ENCODE measurements at places on chromosomes 7 and 10.

GRCh38 chr10:5876181-5876768 lies 13.4 kb downstream of the ANKRD16 start:
- DNase-seq = no peak
- H3K36me3 ChIP-seq = peaks cover 20% of the 10 kb centered on the region
- no peaks in the 10 kb centered on the region for H3K27me3 ChIP-seq
- peak overlapping the region; percentile 37 for H3K27ac ChIP-seq
- peaks cover 4% of the 10 kb centered on the region for H3K4me1 ChIP-seq

GRCh38 chr7:134907639-134908038 lies 78.7 kb upstream of the AGBL3 start:
- DNase-seq = no peak
- no peaks in the 10 kb centered on the region for H3K27me3 ChIP-seq
- peaks cover 27% of the 10 kb centered on the region for H3K4me1 ChIP-seq
- no peak overlapping the region for H3K4me3 ChIP-seq
- H3K27ac ChIP-seq = no peak overlapping the region
- peaks cover 2% of the 10 kb centered on the region for H3K36me3 ChIP-seq

- H3K36me3 ChIP-seq = no peaks in the 10 kb centered on the region
- DNase-seq = no peak
- no peaks in the 10 kb centered on the region for H3K27me3 ChIP-seq
- no peak overlapping the region for H3K4me3 ChIP-seq
Measured at GRCh38 chr10:108597031-108597430, 1326.3 kb downstream of the XPNPEP1 start.

DNA sequence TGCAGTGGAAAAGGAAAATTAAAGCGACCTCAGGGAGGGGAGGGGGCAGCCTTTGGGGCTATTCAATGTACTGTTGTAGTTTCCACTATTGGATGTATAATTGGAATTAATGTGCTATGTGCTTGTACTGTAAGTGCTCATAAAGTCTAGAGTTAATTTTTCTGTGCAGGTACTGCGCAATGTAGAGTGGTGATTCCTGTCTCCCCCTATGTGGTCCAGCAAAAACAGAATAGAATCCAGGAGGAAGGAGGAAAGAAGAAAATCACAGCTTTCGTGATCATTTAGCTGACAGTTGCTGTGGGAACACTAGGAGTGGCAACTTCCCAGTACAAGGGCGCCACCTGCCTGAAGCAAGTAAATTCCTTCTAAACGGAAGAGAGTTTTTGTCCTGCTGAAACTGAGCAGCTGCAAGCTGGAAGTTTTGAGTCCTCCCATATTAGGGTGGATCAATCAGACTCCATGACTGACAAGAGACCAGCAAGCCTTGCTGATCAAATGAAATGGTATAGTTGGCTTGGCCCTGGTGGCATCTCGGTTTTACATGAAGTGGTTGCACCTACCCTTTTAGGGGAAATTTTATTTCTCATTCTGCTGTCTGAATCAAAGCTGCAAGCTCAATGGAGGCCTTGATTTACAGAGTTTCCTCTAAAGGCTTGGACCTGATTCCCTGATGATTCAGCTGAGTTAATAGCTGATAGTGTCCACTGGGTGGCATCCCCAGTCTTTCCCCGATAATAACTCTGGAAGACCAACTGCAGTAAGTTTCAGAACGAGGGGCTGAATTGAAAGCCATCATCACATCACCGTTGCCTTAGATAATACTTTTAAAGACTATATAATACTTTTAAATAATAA lies 299.8 kb downstream of the HGF start:
- no peaks in the 10 kb centered on the region for H3K27me3 ChIP-seq
- peak overlapping the region; percentile 4 for H3K27ac ChIP-seq
- DNase-seq = peak; percentile 52
- peaks cover 18% of the 10 kb centered on the region for H3K4me1 ChIP-seq

DNA sequence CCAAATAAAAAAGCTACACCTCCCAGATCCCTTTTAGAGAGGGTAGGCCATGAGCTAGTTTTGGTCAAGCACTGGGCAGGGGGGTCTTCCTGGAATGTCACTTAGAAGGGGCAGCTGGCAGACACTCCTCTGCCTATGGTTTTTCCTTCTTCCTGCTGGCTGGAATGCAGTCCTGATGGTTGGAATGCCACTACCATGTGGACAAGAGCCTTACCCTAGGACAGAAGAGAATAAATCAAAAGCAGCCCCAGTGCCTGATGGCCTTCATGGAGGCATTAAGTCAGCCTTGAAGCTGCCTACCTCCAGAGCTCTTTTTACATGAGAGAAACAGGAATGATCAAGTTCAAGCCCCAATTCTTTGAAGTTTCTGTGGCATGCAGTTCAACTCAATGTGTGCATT lies 43.5 kb upstream of the SORBS1 start:
- DNase-seq = no peak
- no peak overlapping the region for H3K4me3 ChIP-seq
- H3K36me3 ChIP-seq = peaks cover 22% of the 10 kb centered on the region
- H3K4me1 ChIP-seq = no peaks in the 10 kb centered on the region

- peaks cover 15% of the 10 kb centered on the region for H3K36me3 ChIP-seq
- H3K4me3 ChIP-seq = no peak overlapping the region
- H3K27ac ChIP-seq = peak overlapping the region; percentile 47
- peaks cover 15% of the 10 kb centered on the region for H3K4me1 ChIP-seq
- no peaks in the 10 kb centered on the region for H3K27me3 ChIP-seq
Measured at GRCh38 chr7:37193087-37193774, 255.4 kb downstream of the ELMO1 start.

DNA sequence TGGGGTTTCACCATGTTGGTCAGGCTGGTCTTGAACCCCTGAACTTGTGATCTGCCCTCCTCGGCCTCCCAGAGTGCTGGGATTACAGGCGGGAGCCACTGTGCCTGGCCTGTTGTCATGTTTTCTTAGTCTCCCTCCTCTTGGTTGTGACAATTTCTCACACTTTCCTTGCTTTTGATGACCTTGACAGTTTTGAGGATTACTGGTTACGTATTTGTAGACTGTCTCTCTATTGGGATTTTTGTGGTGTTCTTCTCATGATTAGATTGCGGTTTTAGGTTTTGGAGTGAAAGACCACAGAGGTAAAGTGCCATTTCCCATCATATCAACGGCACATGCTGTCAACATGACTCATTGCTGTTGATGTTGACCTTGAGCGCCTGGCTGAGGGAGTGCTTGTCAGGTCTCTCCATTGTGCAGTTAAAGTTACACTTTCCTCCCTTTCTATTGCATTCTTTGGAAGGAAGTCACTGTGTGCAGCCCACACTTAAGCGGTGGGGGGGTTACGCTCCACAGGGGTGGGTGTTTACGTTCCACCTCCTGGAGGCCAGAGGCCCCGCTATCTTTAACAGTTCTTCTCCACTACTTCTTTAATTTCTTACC lies 10.8 kb downstream of the NEURL1 start:
- H3K36me3 ChIP-seq = no peaks in the 10 kb centered on the region
- DNase-seq = no peak
- peaks cover 31% of the 10 kb centered on the region for H3K4me1 ChIP-seq
- no peak overlapping the region for H3K27ac ChIP-seq

Measured in progenitor cell of endocrine pancreas (in vitro differentiated cells).